ENCODE measurements at places on chromosomes 13 and 19.

DNA sequence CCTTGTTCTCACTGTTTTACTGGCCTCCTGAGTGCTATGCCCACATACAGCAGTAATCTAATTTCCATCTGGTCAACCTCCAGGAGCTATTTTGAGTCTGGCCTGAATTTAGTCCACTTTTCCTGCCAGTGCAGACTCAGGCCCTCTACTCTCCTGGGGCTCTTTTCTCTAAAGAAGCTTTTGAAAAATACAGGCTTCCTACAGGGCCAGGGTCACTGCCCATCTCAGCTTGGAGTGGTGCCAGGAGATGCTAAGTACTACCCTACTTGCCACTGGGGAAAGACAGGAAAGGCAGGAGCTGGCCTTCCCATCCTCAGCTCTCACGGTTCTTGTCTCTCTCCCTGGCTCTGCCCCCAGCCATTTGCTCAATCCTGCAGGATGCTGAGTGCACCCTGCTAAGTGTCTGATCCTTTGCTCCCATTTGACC, 101.7 kb upstream of the SERP2 start:
- no peak for DNase-seq

DNA sequence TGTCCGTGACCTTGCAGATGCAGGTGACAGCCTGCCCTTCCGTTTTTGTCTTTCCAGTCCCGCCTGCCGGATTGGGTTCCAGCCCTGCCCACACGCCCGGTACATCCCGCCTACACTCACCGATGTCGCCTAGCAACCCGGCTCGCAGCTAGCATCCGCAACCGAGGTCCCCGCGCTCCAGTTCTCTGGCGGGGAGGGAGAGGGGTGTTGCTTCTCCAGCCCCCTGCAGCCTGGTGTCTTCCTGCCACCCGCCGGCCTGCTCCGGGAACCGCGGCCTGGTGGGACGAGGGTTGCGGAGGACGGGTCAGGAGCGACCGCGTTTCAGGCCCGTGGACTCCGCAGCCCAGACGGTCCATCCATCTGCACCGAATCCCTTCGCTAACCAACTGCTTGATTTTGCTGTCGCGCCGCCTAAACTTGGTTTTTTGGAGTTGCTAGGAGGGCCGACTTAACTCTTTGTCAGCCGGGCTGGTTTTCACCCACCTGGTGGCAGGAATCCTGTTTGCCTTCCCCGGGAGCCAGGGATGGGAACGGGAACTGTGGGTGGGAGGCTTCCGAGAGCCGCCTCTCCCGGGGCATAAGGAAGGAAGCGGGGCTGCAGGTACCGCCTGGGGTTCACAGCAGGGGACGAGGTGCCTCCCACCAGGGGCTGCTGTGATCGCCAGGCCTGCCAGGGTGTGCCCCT, 15.4 kb upstream of the MATK start:
- DNase-seq, result peak; percentile 73

- DNase-seq, result no peak
Measured at GRCh38 chr13:65468628-65469027, 1761.5 kb downstream of the PCDH9 start.

DNA sequence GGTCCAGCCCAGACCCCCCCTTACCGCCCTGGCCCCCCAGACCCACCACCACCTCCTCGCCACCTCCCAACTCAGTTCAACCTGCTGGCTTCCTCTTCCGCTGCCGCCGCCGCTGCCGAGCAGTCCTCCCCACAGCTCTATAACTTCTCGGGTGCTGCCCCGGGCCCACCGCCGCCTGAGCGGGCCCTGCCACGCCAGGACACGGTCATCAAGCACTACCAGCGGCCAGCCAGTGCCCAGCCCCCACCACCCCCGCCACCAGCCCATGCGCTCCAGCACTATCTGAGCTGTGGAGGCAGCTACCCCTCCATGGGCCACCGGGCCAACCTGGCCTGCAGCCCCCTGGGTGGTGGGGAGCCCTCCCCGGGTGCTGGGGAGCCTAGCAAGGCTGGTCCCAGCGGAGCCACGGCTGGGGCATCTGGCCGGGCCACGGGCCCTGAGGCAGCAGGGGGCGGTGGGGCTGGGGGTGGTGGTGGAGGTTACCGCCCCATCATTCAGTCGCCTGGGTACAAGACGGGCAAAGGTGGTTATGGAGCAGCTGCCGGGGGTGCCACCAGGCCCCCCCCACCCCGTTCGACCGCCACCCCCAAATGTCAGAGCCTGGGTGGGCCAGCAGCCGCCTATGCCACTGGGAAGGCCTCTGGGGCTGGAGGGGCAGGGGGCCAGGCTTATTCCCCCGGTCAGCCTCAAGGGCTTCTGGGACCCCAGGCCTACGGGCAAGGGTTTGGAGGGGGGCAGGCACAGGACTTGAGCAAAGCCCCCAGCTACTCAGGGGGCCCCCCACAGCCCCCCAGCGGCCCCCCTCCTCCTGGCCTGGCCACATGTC, 4.2 kb downstream of the PRR12 start:
- DNase-seq, result no peak

DNA sequence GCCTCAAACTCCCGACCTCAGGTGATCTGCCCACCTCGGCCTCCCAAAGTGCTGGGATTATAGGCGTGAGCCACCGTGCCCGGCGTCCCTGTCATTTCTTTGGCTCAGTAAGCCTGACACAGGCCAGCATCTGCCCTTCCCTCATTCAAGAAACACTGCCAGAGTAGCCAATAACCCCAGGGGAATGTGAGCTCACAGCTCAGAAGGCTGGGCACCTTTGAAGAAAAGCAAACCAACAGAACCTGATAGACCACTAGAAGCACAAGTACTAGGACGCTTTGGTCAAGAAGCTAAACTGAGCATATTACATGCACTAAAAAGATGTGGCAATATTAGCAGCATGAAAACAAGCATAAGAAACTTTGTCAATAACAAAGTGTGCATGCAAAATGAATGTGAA, 14.2 kb downstream of the SIGLEC5 start:
- DNase-seq, result no peak

- no peak for DNase-seq
Measured at GRCh38 chr19:29514525-29515232, 11.1 kb upstream of the VSTM2B start.

GRCh38 chr13:23722726-23723453, 152.7 kb downstream of the TNFRSF19 start:
- DNase-seq, result peak; percentile 68

DNA sequence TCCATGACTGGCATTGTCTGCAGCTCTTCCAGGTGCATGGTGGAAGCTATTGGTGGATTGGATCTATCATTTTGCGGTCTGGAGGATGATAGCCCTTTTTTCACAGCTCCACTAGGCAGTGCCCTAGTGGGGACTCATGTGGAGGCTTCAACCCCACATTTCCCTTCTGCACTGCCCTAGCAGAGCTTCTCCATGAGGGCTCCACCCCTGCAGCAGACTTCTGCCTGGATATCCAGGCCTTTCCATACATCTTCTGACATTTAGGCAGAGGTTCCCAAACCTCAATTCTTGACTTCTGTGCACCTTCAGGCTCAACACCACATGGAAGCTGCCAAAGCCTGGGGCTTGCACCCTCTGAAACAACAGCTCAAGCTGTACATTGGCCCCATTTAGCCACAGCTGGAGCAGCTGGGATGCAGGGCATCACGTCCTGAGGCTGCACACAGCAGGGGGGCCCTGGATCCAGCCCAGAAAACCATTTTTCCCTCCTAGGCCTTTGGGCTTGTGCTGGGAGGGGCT, 800.2 kb upstream of the MIR17HG start:
- no peak for DNase-seq

GRCh38 chr19:8028951-8029491, 23.5 kb upstream of the CCL25 start:
- DNase-seq, result no peak

GRCh38 chr13:27283906-27284493, 13.4 kb downstream of the RASL11A start:
- no peak for DNase-seq

DNA sequence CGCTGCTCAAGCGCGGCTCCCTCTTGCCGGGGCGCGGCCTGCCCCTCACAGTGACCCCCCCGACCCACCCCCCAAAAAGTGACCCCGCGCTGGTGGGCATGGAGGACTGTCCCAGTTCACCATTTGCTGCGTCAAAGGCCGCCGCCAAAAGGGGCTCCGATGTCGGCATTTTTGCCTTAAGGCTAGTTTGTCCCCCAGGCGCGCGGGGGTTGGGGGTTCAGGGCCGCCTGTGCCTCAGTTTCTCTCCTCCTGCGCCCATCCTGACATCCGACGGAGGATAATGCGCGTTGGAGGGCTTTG, 17.1 kb downstream of the NFIX start:
- DNase-seq, result no peak

GRCh38 chr19:5804516-5805461, at the start of gene NRTN:
NRTN (plus strand) TSS chr19:5805067; CDS start chr19:5824166, 19,099 bp downstream.
- DNase-seq, result peak; percentile 7

DNA sequence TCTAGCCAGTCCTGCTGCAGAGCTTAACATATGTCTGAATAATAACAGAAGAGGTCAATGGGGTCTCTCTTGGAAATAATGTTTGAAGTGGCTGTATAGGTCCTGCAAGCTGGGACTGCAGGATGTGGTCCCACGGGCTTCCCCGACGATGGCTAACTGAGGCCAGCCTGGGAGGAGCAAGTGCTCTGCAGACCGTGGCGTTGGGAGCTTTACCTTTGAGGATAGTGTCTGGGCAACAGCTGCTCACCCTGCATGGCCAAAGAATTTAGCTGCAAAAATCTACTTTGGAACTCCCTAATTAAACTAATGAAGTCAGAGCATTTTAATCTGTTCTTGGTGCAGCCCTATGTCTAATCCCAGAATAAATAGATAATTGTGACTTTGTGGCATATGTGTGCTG, 18.2 kb upstream of the AMER2 start:
- no peak for DNase-seq

DNA sequence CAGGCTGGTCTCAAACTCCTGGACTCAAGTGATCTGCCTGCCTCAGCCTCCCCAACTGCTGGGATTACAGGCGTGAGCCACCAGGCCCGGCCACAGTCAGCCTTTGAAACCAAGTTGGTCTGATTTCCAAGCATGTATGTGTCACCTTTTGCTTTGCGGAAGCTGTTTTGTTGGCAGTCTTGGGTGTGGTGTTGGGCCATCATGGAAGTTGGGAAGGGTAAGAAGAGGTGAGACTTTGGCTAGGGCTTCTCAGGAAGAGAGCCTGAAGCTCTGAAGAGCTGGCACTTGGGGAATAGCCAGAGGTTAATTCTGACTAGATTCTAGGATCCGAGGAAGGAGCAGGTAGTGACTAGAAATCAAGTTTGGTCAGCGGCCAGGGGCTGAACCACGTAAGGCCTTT, 2.8 kb downstream of the RSPH6A start:
- DNase-seq, result no peak

GRCh38 chr13:100875392-100876043, 200.9 kb upstream of the TMTC4 start:
- no peak for DNase-seq

DNA sequence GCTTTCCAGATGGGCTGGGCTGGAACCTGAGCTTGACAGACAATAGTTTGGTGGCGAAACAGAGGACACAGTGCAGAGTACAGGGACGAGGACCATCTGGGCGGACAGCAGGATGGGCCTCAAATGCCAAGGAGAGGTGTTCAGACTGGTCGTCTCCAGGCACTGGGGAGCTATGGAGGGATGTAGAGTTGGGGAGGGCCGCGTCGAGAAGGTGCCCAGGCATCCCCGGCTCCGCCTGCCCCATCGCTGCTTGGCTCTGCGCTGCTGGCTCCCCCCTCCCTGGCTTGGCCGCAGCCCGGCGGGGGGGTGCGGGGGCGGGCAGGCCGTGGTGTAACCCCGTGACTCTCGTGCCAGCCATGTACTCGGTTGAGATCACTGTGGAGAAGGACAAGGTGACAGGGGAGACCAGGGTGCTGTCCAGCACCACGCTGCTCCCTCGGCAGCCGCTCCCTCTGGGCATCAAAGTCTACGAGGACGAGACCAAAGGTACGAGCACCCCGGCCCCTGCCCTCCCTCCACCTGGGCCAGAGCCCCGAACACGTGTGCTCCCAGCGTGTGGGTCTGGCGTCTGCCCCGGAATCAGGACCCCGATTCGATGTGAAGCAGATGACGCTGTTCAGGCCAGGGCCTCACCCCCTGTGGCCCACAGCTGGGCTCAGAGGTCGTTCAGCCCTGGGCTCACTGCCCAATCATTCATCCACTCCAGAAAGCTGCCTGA, 10.8 kb upstream of the MISP start:
- peak; percentile 57 for DNase-seq

DNA sequence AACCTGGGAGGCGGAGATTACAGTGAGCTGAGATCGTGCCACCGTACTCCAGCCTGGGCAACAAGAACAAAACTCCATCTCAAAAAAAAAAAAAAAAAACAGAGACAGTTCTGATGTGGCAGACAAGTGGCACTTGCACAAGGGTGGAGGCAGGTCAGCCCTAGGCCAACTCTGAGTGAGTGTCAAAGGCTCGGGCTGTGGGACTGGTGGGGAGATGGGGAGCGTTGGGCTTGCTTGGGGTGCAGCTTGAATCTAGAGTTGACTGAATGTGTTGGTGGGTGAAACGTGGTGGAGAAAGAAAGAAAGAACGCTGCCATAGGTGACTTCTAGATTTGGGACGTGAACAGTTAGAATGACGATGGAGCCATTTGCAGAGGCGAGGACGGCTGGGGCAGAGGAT, 121.3 kb upstream of the SPACA7 start:
- no peak for DNase-seq

- no peak for DNase-seq
Measured at GRCh38 chr13:111021270-111021669, 93.8 kb upstream of the ARHGEF7 start.

DNA sequence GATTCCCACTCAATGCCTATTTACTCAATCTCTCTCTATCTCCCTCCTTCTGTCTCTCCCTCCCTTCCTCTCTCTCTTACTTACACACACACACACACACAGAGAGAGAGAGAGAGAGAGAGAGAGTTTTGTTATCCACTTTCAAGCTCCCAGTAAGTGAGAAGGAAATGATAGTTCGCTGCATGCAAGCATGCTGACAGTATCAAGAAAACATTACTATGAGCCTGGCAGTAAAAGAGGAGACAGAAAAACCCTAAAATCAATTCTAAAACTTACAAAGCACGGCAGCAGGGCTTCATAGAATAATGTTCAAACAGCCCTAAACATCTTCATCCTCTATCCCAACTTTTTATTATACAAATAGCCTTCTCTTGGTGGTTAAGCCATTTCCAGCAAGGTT, 171.9 kb downstream of the FOXO1 start:
- DNase-seq, result no peak

DNA sequence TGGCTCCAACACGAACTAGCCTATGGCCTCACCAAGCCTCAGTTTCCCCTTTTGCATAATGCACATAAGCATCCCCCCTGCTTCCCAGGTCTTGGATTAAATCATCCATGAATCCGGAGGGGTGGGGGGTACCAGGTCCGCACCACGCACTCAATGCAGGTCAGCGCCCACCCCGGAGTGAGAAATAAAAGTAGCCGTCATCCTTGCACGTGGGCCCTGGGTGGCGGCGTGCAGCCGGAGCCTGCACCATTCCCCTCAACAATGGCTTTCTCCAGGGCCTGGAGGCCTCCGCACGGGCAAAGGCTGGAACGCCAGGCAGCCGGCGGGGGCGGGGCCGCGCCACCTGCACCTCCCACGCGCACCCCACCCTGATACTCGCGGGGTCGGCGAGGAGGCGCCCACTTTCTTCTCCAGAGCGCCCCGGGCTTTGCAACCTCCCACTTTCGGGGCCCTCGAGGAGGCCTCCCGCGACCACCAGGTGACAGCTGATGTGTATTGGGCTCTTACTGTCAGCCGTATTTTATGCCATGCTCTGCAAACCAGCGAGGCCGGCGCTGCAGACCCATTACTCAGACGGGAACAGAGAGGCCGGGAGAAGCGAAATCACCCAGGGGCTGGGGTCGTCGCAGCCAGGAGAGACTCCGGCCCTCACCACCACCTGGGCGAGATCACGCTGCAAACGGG, 767 bp upstream of the GADD45B start:
- no peak for DNase-seq

GRCh38 chr13:95608640-95609323, 35.7 kb downstream of the DZIP1 start:
- no peak for DNase-seq

All from DMS79 treated with DMSO at 0.1 percent for 48 hours (cell line).